NCI-H2029 (cell line): ENCODE measurements at places on chromosomes 3 and 15.

DNA sequence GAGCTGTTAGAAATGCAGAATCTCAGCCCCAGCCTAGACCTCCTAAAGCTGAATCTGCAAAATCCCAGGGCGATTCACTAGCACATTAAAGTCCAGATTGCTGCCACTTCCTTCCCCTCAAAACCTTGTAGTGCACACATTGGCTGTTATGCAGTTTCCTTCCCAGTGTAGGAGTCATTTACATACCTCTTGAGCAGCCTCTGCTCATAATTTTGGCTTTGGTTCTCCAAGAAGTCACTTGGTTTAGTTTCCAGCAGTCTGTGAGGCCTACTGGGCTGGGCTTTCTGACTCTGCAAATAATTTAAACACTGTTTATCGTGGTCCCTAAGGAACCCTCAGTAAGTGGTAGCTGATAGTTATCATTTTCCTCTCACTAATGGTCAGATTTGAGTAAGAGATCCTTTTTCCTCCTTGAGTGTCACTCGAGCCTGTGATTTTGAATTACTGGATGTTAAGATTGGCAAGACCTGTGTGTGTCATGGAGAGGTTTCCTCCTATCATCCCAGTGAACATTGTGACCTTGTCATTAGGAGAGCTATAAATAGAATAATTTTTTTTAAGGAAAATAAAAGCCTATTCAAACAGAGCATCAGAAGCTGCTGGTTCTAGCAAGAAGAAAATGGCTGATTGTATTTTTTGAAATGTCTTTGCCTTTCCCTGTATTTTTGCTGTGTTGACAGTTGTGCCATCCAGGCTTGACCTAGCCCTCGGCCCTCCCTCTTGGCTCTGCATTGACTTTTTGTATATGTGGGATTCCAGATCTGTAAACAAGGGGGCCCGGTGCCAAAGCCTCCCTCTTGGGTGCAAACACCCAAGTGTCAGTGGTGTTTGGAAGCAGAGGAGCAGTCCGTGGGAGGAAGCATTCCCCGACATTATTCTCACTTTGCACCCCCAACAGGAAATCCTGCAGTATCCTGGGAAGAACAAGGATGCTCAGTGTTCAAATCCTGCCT is 134.8 kb upstream of the ANKRD28 start:
- DNase-seq, result no peak

DNA sequence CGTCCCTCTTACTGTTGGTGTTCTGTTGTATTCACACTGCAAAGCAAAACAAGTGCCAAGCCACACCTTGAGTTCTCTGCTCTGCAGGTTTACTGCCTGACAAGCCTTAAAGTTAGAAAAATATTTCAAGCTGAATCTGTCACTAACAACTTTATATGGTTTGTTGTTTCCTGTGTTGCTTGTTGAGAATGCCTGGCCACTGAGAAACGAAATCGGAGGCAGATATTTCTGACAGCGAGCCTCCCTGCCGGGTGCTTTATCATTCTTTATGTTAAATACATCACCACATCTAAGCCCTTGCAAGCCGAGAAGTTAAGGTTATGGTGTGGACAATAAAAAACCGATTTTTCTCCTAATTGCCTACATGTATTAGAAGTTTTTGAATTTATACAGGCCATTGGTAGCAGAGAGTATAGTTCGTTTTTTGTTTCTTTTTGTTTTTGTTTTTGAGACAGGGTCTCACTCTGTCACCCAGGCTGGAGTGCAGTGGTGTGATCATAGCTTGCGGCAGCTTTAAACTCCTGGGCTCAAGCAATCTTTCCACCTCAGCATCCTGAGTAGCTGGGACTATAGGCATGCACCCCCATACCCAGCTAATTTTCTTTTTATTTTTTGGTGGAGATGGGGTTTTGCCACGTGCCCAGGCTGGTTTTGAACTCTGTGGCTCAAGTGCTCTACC is 188.4 kb upstream of the ICE2 start:
- DNase-seq, result no peak

DNA sequence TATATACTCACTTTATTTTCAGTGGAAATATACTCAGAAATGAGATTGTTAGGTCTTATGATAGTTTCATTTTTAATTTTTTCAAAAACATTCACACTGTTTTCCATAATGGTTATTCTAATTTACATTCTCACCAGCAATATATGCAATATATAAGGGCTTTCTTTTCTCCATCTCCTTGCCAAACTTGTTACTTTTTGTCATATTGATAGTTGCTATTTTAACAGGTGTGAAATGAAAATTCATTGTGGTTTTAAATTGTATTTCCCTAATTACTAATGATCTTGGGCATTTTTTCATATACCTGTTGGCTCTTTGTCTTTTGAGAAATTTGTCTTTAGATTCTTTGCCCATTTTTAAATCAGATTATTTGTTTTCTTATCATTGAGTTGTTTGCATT is 325.2 kb downstream of the DIPK2A start:
- DNase-seq, result no peak

DNA sequence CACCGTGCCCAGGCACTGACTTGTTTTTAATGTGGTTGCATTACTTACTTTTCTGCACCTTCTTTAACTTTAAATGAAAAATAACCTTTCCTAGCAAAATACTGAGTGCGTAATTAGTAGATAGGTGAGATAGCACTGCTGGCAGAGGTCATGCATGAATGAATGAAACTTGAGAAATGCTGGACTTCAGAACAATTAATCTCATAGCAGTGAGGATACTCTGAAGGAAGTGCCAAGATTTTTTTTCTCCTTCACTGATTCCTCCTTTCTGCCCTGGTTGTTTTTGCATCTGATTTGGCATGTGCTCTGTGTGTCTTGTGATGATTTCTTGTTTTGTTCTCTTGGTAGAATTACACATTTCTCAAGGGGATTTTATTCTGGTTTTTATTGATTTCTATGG is 378.9 kb downstream of the PTPRG start:
- DNase-seq, result no peak

DNA sequence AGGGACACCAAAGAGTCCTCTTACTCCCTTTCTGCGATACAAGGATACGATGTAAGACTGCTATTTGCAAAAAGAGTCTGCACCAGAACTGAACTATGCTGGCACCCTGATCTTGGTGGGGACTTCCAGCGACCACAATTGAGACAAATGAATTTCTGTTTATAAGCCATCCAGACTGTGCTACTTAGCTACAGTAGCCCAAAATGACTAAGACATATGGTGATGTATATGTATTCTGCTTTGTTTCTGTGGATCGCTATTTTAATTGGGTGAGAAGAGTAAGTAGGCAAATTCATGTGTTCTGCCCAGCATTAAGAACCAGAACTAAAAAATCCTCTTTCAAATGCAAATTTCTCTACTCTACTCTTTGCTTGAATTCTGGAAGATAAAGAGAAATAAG is 720.9 kb downstream of the DIPK2A start:
- no peak for DNase-seq

DNA sequence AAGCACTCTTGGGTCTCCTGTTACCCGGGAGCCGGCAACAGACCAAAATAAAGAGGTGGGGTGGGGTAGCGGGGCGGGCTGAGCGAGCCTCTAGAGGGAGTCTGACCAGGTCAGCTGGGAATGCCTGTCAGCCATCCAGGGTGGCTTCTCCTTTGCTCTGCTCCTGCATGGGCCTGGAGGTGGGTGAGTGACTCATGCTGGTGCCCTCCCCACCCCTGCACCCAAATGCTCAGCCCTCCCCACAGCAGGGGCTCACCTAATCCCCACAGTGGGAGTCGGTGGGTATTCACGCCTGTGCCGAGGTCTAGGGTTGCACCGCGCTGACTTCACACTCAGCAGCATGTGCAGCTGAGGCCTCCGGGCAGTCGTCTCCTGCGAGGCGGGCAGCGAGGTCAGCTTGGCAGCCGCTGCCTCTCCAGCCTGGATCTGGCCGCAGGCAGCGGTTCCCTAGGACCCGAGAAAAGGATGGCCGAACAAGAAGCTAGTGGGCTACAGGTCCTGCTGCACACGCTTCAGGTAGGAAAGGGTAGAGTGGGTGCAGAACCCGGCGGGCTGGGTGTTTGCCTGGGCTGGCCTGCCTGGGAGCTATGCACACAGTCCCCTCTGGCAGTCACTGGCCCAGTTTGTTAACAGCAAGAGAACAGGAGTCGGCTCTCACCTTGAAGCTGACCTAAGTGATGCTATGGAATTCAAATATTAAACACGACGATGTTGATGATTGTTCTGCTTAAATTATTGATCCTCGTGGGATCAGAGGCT is at the start of gene AGBL1:
Gene AGBL1 (plus strand): TSS at position 364 of the 759 bp plus-strand sequence.
- no peak for DNase-seq

- no peak for DNase-seq
Observed at GRCh38 chr3:15164340-15164739, 41.7 kb upstream of the CAPN7 start.
